ENCODE measurements at places on chromosomes 5 and 9. TPM values are rescaled to one million over a fixed set of nuclear protein-coding genes. Genes with fewer than 3 reads are reported as not detected.

The NR2F1-AS1 gene
- polyA plus RNA-seq: 6.2 TPM

- DNase-seq: no peak
Observed at GRCh38 chr5:41636605-41637004, 126.2 kb upstream of the PLCXD3 start.

DNA sequence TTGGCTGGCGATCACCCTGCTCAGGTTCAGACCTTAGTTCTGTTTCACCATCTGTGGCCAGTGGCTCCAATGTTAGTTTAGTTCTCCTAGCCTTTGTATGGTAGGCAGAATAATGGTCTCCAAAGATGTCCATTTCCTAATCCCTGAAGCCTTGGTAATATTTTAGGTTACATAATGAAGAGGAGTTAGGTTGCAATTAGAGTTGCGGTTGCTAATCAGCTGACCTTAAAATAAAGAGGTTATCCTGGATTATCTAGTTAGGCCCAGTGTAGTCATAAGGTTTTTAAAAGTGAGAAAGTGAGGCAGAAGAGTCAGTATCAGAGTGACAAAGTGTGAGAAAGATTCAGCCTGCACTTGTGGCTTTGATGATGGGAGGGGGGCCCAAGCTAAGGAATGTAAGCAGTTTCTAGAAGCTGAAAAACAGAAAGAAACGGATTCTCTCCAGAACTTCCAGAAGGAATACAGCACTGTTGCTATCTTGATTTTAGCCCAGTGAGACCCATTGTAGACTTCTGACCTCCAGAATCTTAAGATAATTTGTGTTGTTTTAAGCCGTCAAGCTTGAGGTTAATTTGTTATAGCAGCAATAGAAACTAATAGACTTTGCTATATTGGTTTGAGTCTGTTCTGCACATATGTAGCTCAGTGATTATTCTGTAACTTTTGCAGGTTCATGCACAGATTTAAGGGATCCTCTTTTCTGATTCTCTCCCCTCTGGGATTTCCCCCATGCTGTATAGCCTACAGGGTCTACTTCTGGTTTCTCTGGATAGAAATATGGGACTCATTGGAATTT lies 21.6 kb downstream of the LNPEP start:
- DNase-seq: no peak

- no peak for DNase-seq
Observed at GRCh38 chr9:18362901-18363685, 110.9 kb upstream of the ADAMTSL1 start.

The CXCL14 gene
- polyA plus RNA-seq: 44.5 TPM

GRCh38 chr5:42787845-42788244 lies 23.8 kb downstream of the SELENOP start:
- DNase-seq: no peak

DNA sequence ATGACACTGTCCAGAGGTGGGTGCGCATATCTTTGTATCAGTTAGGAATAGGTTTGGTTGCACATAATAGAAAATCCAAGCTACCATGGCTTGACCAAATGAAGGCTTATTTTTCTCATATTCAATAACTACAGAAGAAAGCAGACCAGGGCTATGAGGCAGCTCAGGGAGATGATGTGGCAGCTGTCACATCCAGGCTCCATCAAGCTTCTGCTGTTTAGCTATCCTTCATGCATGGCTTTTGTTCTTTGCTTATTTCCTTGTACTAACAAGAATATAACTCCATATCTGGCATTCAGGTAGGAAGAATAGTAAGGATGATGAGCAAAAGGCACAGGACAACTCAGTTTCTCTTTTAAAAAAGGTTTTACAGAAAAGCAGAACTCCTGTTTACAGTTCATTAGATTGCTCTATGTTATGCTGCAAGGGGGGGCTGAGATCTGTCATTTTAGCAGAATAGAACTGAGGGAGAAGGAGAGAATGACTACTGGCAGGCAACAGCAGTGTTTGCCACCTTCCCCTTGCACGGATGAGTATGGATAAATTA lies 336.1 kb downstream of the MLLT3 start:
- no peak for DNase-seq

The PRRX2 gene
- 1.5 TPM for polyA plus RNA-seq

GRCh38 chr9:77999231-77999631 lies 32.4 kb downstream of the GNAQ start:
- no peak for DNase-seq

The HRCT1 gene
- 1.1 TPM for polyA plus RNA-seq

GRCh38 chr5:139711067-139711905 lies 63.1 kb downstream of the CXXC5 start:
- DNase-seq: peak; percentile 87

The FRRS1L gene
- polyA plus RNA-seq: not detected

GRCh38 chr5:141565826-141566570 lies 52.8 kb downstream of the DIAPH1 start:
- DNase-seq: no peak

The ZBED3 gene
- 1.8 TPM for polyA plus RNA-seq

The ORM2 gene
- polyA plus RNA-seq: 0.13 TPM

The PTTG1 gene
- polyA plus RNA-seq: 23.5 TPM

The SH3GLB2 gene
- polyA plus RNA-seq: 77.8 TPM

DNA sequence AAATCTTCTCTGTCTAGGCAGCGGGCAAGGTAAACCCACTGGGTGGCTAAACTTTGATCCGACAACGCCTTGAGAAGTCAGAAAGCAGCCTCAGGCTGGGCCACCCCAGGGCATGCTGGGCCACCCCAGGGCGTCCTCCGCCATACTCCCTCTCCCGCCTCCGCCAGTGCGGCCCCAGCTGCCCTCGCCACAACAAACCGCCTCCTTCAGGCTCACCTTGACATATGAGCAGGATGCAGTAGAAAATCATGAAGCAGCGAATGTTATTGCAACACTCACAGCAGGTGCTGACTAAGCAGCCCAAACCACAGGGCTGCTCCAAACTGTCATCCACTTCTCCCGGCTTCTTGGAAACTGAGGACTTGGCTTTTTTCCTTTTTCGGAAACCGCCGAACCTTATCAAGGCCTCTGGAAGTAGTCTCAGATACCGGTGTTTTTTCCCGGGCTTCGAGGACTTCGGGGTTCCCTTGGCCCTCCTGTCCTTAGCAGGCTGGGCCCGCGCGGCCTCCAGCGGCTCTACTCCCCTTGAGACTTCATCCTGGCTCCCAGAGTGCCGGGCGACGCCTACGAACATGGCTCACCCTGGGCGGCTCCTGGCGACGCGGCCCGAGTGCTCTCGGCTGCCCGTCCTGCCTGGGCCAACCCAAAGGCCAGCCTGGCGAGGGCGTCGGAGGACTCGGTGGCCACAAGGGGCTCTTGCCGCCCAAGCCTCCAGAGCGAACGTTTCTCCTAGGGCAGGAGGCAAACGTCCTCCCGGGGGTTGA lies at the start of gene SLCO6A1:
SLCO6A1 (minus strand) TSS at position 731 of the 764 bp plus-strand sequence; CDS start at position 574, 157 bp downstream.
- no peak for DNase-seq

DNA sequence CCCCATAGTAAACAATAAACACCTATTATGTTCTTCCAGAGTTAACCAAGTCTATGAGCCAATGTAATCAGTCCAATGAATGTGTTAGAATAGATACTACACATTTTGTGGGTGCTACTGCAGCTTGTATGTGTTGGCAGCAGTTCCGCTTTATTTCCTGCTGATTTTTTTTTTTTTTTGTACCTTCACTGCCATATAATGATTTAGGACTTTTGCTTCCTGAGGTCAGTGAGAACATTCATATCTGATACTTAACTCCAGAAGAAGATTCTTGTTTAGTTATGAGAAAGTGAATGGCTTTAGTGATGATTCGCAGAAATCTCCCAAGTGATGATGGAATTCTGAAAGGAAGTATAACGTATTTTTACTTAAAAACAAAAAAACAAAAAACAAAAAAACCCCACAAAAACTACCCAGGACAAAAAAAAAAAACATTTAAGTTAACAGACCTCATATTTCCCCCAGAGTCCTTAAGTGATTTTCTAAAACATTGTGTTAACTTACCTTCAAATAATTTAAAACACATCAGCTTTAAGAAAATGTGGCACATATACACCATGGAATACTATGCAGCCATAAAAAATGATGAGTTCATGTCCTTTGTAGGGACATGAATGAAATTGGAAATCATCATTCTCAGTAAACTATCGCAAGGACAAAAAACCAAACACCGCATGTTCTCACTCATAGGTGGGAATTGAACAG lies 24.7 kb upstream of the LMNB1 start:
- no peak for DNase-seq

DNA sequence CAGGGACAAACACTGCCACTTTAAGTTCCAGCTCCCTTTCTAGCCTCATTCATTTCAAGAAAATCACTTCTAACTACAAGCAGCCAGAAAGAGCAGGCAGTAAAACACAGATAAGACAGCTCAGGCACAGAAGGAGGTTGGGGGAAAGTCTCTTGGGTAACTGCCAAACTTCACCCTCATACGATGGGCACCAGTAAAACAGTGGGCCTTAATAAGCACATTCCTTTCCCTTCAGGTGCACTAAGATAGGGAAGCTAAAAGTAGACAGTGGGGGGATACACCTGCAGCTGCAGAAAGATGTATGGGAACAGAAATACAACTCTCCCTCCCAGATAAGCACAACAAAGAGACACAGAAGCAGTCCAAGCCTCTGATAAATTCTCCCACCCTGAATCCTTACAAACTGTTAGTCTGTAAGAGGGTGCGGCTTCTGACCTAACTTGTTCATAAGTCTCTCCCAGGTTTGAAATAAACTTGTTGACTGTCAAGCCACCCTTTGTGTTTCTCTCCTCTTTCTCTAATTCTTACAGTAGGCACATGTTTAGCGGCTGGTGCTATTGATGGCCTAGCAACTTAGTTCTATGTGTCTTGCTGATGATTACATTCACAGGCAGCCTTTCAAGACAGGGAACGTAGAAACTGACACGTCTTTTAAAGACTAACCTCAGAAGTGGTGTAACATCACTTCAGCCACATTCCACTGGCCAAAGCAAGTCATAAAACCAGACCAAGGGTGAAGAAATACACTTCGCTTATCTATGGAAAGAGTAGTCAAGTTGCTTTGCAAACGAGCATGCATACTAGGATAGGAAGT lies 6.8 kb upstream of the CKS2 start:
- no peak for DNase-seq

DNA sequence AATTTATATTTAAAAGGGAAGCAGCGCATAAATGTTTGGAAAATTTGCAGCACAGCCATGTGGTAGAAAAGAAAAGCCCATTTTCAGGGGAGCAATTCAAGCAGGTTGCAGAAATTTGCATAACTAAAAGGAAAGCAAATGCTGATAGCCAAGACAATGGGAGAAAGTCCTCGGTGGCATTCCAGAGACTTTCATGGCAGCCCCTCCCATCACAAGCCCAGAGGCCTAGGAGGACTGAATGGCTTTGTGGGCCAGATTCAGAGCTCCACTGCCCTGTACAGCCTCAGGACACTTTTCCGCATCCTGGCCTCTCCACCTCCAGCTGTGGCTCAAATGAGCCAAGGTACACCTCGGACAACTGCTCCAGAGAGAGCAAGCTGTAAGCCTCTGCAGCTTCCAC lies 462.9 kb downstream of the CDK5RAP2 start:
- DNase-seq: no peak

The ANGPTL2 gene
- polyA plus RNA-seq: 11.8 TPM

GRCh38 chr9:73280113-73280512 lies 128.4 kb downstream of the ANXA1 start:
- no peak for DNase-seq

- DNase-seq: no peak
Observed at GRCh38 chr5:111113678-111114077, 21.5 kb downstream of the WDR36 start.

The ANXA2R gene
- 28.9 TPM for polyA plus RNA-seq

GRCh38 chr5:135851186-135851914 lies 16.9 kb downstream of the SLC25A48 start:
- no peak for DNase-seq

DNA sequence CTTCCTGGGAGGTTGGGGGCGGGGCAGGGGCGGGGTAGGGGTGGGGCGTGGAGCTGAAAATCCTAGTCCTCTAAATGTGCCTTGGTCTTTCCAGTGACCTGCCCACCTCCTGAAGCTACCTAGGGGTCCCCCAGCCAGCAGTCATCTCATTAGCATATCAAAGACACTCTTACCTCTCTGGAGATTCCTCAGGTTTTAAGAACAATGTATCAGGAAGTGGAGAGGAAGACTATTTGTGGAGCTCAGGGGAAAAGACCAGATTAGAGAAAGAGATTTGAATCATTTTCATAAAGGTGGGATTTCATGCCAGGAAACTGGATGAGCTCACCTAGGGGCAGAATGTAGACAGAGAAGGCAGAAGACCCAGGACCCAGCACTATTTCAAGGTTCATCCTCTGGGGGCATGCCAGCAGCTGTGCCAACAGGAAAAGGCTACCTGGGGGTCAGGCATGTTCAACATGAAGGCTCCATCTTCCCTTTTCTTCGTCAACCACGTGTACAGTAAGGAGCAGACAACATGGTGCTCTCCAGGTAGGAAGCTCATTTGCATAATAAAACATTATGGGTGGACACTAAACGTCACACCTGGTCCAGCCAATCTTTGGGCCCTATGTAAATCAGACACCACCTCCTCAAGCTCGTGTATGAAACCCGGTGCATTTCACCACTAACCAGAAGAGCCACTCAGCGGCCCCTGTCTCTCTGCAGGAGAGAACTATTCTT lies 6.9 kb downstream of the GMCL2 start:
- DNase-seq: no peak

DNA sequence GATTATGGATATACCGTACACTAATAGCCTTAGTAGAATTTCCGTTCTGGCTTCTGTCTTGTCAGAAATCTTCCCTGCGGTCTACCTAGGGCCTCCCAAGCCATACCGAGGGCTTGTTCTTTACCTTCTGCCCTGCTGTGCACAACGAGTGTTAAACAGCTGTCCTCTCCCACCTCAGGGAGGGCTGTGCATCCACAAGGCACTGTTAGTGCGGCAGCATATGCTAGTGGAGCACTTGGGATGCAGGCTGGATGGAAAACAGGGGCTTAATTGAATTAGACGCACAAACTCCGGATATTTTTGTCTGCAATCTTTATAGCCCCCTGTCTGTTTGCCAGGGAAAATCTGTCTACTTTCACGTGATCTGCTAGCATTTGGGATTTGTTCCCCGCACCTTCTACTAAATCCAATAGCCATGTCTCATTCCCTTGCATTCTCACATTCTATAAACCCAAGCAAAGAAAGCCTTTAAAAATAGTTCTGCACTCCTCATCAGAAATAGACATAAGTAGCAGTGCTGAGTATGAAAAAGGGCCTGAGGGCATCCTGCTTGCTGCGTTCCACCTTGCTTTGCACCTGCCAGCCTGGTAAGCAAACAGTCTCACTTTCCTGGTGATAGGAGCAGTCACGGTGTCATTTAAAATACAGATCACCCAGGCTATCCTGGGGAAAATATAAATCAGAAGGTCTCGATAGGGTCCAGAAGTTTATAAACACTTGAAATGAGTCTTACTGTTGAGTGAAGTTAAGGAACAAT lies 382.6 kb downstream of the RASEF start:
- no peak for DNase-seq

- no peak for DNase-seq
Observed at GRCh38 chr5:82349652-82350051, 71.5 kb upstream of the RPS23 start.

The SV2C gene
- polyA plus RNA-seq: 0.04 TPM
